Urinary bladder (tissue), 4 donors: ENCODE measurements at places on chromosomes 7 and 10. TPM values are rescaled to one million over a fixed set of nuclear protein-coding genes. Genes with fewer than 3 reads are reported as not detected.

DNA sequence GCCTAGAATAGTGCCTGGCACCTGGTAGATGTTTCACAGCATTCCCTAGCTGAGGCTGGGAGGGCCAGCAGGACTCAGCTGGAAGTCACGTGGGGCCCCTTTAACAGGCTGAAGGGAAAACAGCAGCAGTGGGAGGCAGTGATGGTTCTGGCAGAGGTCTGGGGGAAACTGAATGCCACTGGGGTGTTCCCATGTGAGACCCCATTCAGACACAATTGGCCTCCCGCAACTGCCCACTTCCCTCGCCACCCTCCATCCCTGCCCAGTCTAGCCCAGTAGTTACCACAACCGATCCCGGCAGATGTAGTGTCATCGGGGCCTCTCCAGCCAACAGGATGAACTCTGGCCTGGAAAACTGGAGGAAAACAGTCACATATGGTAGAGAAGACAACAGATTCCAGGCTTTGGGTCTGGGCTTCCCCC is 38.3 kb downstream of the FRMPD2 start:
- no peak for DNase-seq

- DNase-seq = no peak
Observed at GRCh38 chr7:36978461-36978860, 254.2 kb upstream of the AOAH start.

DNA sequence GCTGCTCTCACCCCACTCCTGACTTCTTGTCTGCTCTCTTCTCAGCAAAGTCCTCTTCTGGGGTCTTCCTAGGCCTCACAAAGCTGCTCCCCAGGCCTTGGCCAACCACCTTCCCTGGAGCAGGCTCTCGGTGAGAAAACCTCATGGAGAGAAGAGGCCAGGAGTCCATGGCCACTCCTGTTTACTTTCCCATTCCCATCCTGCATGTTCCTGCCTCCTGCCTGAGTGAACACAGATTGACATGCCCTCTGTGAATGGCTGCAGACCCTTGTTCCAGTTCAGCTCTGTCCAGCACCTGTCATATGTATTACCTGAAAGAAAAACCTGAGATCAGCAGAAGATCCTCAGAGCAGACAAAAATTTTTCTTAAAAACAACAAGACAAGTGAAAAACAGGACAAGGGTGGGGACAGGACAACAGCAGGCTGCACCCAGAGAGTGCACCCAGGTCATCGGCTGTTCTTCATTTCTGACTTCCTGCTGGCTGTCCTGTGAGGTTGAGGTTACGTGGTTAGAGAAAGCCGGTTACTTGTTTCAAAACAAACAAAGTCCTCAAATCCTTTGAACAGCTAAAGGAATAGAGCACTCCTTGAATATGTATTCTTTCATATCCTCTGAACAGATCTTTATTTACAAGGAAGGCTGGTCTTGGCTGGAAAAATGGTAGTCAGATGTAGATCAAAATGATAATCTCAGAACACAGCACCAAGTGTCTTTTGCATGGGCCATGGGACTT is 34.0 kb upstream of the DLD start:
- no peak for DNase-seq

- no peak for DNase-seq
Observed at GRCh38 chr10:72809006-72809405, 84.5 kb upstream of the OIT3 start.

The MNX1 gene
- not detected for polyA plus RNA-seq

The OPALIN gene
- not detected for polyA plus RNA-seq

The NRP1 gene
- polyA plus RNA-seq = 36.9 TPM
